Effector memory CD8-positive, alpha-beta T cell (primary cell): ENCODE measurements at places on chromosomes 12 and 14.

- no peak for DNase-seq
These were observed 192.4 kb downstream of the PELI2 start for GRCh38 chr14:56310643-56311042.

DNA sequence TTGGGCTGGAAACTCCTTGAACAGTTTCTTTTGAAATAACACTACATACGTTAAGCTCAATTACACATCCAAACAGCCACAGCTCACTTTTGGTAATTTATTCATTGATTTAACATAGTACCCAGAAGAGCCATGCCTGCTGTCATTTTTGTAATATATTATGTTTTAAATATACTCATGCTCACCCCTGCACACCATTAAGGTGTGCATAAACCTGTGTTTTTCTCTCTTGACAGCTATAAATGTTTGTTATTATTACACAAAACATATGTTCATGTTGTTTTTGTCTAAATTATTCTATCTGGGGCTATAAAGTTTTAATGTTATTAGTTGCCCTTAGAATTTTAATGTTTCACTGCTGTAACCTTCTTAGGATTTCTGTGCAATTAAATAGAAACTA, 296.1 kb downstream of the AKAP6 start:
- DNase-seq = no peak

GRCh38 chr14:54483073-54483745, 5.6 kb downstream of the GMFB start:
- DNase-seq = no peak

DNA sequence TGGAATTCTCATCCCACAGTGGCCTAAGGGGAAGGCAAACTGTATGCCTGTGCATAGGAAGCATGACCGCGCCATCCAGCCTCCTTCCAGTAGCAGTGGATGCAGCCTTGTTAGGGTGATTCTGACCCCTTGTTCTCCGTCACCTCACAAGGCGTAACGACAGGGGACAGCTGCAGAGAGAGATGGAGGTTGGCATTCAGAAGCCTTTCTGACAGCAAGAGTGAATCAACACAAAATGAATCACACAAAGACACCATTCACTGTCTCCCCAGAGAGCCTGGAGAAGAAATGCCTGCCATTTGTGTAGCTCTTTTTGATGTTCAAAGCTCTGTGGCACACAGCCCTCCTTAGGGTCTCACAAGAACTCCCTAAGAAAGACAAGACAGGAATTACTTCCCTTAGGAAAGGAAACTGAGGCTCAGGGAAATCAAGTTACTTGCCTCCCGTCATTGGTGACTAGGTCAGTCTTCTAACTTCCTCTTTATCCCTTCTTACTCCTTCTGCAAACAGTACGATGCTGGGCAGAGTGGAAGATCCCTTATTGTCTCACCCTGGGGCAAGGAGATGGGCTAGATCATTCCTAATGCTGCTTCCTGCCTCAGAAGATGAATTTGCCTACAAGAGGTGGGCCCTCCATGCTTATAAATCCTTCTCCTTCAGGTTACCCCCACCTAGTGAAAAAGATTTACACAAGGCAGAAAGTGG, 280.9 kb downstream of the CACNA1C start:
- no peak for DNase-seq

- DNase-seq = no peak
These were observed 682 bp upstream of the TRIP11 start for GRCh38 chr14:92040431-92041051.

- no peak for DNase-seq
These were observed 9.3 kb downstream of the VRTN start for GRCh38 chr14:74357585-74357984.

DNA sequence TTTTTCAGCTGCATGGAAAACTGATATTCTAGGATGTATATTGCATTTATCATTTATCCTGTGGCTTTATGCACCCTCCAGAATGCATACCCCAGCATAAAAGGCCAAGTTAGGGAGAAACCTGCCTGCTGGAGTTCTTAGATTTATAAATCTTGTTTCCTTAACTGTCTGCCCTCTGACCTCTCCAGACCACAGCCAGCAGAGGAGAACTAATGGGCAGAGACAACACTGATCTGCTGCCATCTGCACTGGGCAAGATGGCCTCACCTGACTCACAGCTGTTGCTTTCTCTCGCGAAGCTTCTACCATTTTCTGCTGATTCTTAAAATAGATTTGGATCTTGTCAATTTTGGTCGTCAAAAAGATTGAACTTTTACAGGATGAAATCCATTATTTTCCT, 65.8 kb downstream of the PPP2R5C start:
- no peak for DNase-seq
